ENCODE measurements at places on chromosomes 12 and 14.
A peak's percentile ranks its signal among the peaks of the same experiment; 100 is the strongest.

GRCh38 chr12:2346416-2346815 is 293.6 kb downstream of the CACNA1C start:
- no peak for DNase-seq

- no peak for DNase-seq
These were observed 1.9 kb downstream of the PLEKHG3 start for GRCh38 chr14:64706119-64706592.

DNA sequence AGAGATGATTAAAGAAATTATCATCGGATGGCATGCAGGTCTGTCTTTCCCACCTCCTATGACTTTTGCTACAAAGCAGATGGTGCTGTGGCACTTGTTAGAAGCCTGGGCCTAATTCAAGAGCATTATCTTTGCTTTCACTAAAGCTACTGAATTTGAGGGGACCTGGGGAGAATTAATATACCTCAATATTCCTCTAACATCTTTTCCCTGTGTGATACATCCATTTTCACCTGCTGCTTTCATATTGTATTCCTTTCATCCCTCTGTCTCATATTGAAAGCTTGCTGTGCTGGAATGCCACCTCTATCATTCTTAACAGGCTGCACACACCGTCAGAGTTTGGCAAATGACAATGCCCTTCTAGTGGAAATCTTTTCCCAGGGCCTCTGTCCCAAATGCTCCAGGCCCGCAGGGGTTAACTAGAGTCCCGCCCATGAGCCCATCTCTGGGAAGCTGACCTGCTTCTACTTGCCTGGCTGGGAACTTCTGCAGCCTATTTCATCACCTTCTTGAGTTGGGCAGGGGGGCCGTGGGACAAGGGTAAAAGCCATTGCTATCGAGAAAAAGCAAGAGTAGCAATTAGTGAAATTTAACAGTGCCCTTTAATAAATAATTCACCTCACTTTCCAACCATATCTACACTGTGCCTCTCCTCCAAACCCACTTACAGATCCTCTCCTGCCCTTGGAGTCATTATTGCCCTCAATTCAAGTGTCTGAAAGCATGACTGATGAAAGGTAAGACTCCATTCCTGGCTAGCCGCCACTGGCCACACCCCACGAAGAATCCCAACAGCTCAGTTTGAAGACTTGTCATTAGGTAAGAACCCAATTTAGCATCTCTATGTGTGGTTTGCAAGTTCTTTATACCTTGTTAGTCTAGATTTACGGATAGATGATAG is 126.7 kb upstream of the BTG1 start:
- DNase-seq, result no peak

DNA sequence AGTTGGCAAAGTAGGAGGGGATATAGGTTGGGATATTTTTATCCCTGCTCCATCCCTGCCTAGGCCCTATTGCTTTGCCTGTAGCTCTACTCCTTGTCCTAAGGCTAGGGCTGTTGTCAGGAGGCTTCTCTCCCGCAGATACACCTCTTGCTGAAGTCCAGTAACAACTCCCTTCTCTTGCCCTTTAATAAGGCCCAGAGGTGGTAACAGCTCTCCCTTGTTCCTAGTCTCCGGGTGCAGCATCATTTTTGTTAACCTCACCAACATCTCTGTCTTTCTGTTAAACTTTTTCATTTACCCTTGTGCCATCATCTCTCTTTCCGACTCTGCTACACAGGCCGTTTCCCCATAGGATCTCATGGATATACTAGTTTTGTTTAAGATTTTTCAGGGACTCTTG is 6.3 kb downstream of the ASCL1 start:
- no peak for DNase-seq

DNA sequence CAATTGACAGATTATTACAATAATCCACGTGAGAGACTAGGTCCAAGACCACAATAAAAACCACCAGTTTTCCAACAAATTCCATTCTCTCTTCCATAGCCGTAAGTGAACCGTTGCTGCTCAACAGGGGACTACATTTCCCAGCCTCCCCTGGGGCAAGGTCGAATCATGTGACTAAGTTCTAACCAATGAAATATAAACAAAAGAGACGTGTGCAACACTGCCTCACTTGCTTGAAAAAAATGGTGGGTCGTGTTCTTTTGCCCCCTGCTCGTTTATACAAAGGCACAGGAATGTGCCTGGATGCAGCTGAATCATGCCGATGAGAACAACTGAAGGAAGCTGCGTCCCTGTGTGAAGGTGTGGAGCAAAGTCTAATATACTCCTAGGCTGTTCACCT is 51.1 kb downstream of the HSPB8 start:
- no peak for DNase-seq

GRCh38 chr14:74608959-74609611 is 3.0 kb downstream of the LTBP2 start:
- DNase-seq, result peak; percentile 87

DNA sequence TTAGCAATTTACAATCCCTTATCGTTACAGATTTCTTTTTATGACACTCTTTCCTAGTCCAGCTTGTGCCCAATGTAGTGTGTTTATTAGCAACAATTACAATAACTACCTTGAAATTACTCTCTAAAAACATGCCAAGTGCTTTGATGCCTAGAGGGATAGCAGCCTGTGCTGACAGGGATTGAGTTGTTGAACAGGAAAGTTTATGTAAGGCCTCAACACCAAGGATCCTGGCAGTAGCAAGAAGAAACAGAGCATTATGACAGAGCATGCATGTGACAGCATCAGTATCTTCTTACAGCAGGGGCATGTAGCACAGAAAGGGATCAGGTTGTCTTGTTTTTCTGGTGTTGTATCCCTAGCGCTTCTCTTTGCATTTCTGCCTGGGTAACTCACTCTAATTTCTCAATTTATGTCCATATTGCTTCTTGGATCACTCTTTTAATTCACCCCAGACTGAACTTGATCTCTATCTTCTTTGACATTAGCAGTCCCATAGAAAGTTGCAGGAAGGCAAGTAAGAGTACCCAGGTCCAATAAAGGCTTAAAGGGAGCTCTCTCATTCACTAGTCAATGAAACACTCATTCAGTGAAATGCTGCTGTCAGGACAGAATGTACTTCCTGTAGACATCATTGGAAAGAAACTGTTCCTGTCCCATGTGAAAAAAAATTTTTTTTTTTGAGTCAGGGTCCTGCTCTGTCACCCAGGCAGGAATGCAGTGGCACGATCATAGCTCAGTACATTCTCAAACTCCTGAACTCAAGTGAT is 220.0 kb upstream of the GRIP1 start:
- DNase-seq, result no peak

- no peak for DNase-seq
These were observed 23.6 kb downstream of the IRF2BPL start for GRCh38 chr14:77004711-77005460.

DNA sequence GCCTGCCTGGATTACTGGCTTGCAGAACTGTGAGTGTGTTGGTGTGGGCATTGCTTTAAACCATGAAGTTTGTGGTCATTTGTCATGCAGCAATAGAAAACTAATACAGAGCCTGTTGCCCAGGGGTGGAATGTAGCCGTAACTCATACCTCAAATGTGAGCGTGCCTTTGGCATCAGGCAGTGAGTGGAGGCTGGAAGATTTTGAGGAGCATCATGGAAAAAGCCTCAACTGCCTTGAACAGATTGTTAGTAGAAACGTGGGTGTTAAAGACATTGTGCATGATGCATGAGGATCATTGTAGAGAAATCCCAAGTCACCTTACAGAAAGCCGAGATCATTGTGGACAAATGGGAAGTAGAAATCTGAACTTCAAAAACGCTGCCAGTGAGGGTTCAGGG is 580.5 kb downstream of the AACS start:
- DNase-seq, result no peak

DNA sequence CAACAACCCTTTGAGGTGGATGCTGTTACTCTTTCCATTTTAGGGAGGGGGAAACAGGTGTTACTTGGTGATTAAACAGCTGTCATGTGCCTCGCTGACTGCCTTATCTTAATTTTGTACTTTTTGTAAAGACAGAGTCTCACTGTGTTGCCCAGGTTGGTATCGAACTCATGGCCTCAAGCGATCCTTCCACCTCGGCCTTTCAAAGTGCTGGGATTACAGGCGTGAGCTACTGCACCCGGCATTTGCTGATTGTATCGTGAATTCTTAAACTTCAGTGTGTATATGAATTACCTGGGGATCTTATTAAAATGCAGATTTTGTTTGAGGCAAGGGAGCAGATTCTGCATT is 659 bp downstream of the PSMD9 start:
- no peak for DNase-seq

DNA sequence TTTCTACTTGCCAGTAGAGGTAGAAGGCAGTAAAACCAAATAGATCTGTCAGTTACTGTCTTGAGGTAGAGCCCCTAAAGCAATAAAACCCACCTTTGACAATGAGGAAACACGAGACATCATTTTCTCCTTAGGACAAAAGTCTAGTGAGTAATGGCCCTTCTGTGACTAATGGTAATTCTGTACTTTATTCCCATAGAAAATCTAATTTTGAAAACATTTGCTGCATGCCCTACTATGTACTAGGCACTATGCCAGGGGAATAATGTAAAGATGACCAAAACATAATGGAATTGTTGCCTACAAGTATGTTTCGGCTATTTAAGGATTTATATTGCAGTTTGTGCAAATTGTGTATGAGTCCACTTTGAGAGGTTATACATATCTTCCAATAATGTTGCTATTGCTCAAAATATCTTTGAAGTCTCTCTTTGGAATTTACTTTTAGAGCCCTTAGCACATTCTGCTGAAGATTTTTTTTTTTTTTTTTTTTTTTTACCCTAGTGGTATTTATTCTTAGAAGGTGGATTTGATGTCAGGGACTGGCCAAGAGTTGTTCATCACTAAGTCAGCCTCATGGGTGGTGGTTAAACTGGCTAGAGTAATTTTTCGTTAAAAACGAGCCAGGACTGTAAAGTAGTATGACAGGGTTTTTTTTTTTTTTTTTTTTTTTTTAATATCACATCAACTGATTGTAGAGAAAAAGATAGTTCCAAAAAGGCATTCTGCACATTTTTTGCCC is 109.7 kb downstream of the CRADD start:
- DNase-seq, result no peak

- DNase-seq, result no peak
These were observed 80.0 kb downstream of the AACS start for GRCh38 chr12:125145196-125145595.

- DNase-seq, result peak; percentile 34
These were observed 90.7 kb downstream of the SINHCAF start for GRCh38 chr12:31234955-31235867.

DNA sequence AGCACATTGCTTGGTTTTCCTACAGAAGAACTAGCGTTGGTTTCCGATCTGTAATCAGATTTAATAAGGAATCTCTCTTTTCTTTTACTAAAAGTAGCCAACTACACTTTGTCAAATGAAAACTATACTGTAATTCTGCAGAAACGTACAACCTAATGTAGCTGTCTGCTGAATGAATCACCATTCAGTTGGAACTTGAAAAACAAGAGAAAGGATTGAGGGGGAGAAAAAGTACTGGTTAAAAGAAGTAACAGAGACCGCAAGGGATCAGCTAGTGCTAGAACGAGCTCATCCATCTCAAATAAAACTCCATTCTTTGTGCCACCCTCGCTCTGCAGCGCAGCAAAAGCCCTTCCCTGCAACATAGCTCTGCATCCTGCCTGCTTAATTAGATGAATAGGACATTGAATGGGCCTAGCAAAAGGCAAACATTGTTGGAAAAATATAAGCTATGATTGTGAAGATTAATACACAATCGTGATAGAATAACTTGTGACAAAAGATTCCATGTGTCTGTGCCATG is 2.6 kb downstream of the GARIN2 start:
- no peak for DNase-seq

- no peak for DNase-seq
These were observed 19.7 kb upstream of the PLEKHD1 start for GRCh38 chr14:69464829-69465228.

DNA sequence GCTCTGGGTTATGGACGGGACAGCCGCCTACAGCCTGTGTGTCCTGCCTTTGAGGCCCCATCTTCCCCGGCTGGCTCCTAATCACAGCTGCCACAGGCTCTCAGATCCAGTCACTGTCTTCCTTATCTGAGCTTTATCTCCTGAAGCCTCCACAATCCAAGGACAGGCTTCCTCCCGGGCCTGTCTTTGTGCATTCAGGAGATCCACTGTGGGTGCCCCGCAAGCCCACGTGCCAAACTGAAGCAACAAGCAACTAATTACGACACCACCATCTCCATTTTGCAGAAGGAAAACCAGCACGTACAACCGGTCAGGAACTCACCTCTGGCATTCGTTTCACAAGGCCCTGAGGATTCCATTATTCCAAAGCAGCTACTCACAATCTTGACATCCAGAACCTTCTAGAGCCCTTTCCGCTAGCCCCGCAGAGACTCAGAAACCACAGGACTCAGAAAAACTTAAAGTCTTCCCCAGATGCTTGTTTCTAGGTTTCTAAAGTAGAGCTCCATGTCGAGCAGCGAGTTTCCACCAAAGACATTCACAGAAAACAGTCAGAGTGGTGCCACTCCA is 14.0 kb downstream of the SYNE3 start:
- no peak for DNase-seq

GRCh38 chr12:6215932-6216494 is 15.8 kb downstream of the CD9 start:
- no peak for DNase-seq

GRCh38 chr14:35281341-35281740 is 10.8 kb upstream of the PSMA6 start:
- no peak for DNase-seq

DNA sequence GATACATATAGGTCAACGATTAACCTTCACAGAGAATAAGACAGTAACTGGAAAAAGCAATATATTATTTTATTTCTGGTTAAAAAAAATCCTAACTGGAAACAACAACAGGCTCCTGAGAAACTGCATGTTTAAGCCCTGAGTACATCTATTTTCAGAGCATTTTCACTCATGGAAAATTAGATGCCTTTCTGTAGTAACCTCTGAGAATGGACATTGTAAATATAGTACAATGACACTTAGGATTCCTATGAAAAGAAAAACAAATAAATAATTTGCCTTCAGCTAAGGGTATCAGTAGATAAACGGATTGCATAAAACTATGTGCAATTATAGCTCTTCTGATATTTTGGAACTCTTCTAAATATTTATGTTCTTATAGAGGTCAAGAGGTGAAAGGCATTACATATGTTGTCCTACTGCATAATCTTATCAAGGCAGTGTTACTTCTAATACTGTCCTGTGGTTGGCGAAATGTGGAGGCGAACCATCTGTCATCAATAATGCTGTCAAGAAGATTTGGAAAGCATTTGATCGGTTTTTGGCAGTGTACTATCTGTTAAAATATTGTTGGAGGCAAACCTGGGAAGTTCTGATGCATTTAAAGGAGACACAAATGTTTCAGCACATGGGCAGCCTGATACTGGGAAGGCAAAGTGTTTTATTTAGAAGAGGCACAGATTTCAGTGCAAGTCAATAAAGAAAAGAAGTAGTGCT is 381.8 kb downstream of the BTG1 start:
- no peak for DNase-seq

All from liver (tissue), 10 donors.